ENCODE measurements at places on chromosomes 11 and 22.

- DNase-seq: no peak
These were observed 113.8 kb upstream of the SORL1-AS1 start for GRCh38 chr11:121566279-121567168.

GRCh38 chr11:114232400-114233059 is 63.7 kb upstream of the NNMT start:
- DNase-seq: no peak

GRCh38 chr11:4830346-4830745 is 9.2 kb downstream of the OR51F2 start:
- DNase-seq: no peak

DNA sequence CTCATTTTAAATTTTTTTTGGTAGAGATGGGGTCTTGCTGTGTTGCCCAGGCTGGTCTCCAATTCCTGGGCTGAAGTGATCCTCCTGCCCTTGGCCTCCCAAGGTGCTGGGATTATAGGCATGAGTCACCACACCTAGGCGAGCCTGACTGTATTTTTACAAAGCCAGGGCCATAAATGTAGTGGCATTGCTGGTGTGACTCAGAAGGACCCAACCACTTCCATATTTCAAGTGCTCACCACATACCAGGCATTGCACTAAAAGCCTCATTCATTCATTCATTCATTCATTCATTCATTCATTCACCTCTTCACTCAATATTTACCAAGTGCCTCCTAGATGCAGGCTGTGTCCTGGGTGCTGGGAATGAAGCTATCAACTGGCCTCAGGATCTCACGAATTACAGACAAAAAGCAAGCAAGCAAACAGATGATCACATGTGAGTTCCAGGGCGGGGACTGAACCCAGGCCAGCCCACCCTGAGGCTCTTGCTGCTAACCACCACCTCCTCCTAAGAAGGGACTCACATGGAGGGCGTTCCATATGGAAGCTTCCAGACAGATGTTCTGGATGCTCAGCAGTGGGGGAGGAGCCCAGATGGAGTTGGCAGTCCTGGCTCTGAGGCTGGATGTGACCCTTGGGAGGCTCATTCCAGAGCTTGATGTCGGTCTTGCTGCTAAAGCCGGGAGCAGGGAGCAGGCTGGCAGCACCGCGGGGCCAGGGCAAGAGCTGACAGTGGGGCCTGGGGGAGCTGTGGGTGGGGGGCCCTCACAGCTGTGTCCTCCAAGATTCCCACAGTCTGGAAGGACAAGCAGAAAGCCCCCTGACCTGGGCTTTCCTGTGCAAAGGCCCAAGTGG is 158.8 kb downstream of the CTTN start:
- no peak for DNase-seq

DNA sequence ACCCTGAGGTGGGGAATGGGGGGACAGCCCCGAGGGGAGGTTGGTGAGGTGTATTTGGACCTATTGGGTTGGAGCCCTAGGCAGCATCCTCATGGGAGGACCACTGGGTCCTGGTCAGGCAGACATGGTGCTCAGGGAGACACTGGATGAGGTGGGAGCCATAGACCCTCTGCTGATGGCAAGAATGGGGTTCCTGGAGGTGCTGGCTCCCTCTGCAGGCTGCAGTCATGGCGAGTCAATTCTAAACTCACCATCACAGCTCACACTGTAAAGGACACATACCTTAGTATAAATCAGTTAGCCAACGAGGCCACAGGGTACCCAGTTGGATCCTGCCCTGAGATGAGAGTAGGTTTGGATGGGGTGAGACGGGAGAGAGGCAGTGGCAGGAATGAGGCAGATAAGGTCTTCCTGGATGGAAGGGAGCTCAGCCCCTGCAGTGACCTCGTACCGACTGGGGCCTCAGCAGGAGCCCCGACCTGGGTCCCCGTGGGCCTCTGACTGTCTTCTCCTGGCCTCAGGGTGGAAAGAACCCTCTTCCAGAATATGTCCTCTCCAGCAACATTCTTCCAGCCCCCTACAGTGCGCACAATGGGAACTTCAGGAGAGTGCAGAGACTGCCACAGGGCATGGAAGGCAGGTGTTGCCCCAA is 1.7 kb upstream of the GAB4 start:
- DNase-seq: no peak

GRCh38 chr22:39197578-39197977 is 45.1 kb upstream of the CBX7 start:
- no peak for DNase-seq

DNA sequence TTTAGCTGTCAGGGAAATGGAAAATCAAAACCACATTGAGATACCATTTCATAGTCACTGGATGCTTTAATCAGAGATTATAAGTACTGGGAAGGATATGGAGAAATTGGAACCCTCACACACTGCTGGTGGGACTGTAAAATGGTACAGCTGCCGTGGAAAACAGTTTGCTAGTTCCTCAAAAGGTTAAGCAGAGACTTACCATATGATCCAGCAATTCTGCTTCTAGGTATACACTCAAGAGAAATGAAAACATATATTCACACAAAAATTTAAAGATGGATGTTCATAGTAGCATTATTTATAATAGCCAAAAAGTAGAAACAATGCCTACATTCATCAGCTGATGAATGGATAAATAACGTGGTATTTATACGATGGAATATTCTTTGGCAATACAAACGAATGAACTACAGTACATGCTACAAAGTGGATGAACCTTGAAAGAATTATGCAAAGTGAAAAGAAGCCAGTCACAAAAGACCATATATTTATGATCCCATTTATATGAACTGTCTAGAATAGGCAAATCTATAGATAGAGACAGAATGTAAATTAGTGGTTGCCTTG is 23.0 kb downstream of the RNF121 start:
- no peak for DNase-seq

DNA sequence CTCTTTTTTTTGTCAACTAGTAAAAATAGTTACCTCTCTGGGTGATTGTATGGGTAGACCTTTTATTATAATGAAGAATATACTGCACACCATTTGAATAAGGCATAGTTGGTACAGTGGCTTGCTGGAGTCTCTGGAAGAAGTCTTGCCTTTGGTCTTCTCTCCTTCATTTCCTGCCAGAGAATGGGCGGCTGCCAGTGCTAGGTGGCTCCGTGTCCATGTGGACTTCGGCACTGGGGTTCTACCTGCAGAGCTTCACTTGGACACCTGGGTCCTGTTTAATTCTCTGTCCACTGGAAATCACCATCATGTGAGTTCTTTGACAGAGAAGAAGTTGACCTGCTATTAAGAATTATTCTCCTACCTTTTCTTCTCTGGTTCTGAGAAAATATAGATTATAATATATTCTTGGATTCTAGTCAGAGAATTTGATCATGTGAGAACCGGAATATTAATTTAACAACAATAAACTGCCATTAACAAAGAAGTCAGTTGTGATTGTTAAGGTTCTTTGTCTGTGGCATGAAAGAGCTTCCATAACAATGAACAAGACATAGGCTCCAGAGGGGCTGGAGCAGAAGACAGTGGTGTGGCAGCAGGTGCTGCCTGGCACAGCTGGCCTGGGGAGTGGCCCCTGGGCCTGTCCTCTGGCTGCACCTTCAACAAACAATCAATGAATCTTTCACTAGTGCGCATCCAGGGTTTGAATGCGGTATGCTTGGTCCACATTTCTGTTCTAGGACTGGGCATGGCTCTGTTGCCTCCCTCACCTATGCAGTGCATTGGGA is 77.5 kb downstream of the PPFIBP2 start:
- no peak for DNase-seq

- DNase-seq: no peak
These were observed 41.5 kb downstream of the SHANK2 start for GRCh38 chr11:71210861-71211260.

GRCh38 chr11:125286486-125286885 is 121.9 kb downstream of the PKNOX2 start:
- no peak for DNase-seq

GRCh38 chr11:47259232-47259977 is 1.6 kb downstream of the NR1H3 start:
- no peak for DNase-seq

DNA sequence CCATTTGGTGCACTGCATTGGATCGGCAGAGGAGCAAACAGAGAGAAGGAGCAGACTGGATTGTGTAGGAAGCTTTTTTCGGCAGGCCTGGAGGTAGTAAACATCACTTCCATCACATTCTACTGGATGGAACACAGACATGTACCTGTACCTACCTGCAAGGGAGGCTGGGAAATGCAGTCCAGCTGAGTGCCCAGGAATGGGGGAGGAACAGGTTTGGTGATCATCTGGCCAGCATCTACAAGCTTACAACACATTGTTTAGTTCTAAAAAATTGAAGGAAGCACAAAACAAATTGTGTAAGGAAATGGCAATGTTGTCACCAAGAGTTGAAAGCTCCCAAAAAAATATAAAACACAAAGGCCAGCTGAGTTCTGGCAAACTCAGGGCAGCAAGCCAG is 19.1 kb downstream of the SMIM38 start:
- DNase-seq: no peak

GRCh38 chr11:116335078-116335477 is 437.7 kb downstream of the BUD13 start:
- no peak for DNase-seq

DNA sequence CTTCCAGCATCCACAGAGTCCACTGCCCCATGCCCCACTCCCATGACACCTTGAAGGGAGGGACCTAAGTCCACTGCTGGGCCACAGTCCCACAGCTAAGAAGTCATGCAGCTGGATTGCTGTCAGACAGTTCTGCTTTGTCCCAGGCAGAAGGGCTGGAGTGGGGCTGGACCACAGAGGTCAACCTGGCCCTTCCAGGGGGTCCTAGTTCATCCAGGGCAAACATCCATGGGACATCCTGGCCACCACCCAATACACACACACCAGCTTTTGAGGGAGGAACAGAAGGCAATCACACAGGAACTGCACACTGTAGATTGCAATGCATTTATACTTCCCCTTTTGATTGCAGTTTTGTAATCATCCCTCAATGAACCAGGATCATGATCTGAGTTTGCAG is 11.3 kb upstream of the APOL4 start:
- DNase-seq: no peak

- DNase-seq: no peak
These were observed 18.7 kb upstream of the BDNF start for GRCh38 chr11:27718863-27719545.

DNA sequence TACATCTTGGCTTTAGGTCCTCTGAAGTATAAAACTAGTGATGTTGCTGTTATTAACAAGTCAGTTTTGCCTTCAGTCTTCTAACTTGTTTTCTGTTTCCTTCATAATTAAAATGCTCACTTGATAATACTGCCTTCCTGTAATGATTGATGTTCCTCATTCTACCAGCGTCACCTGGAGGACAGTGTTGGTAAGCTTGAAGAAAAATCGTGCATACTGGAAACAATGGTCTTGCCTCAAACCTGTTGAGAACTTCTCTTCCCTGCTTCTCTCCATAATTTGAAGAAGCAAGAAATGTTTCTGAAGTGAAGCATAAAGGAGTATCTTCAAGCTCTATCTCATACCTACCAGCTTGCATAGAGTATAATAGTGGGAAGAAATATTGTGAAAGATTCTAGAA is 3.0 kb downstream of the YWHAH start:
- DNase-seq: no peak

GRCh38 chr11:13333456-13333957 is 55.9 kb downstream of the BMAL1 start:
- no peak for DNase-seq

DNA sequence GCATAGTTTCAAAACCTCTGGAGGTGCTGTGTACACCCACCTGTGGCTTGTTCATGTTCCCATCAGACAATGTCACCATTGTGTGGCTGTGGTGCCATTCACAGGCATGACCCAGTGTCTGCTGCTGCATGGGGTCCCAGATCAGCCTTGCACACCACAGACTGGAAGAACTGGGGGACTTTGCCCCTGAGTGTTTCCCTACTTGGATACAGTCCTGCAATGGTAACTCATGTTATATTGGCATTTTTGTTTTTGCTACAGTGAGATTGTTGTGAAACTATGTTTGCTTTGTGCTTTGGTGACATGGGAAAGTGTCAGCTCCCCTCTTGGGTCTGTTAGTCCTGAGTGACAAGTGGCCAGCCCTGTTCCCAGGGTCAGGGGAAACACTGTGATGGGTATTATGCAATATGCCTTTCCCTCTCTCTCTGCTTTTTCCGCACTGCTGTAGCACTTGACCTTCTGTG is 108.8 kb downstream of the NAV2 start:
- no peak for DNase-seq

DNA sequence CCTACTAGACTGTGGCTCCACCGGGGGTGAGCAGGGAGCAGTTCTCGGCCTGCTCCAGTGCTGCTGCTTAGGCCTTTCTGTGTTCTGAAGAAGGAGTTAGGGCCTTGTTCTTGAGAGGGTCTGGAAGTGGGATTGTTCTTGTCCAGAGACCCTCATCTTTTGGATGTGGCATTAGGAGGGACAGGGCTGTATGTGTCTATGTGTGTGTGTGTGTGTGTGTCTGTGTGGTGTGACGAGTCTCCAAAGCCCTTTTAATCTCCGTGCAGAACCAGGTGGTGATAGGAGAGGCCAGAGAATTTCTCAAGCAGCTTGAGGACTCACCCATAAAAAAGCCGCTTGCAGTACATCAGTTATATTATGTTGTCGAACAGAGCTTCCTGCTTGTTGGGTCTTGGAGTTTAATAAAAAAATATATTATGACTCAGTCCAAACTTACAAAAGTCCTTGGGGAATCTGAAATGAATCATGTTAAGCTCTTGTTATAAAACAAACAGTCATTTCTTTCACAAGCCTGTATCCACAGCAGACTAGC is 196.5 kb downstream of the TENM4 start:
- DNase-seq: no peak

DNA sequence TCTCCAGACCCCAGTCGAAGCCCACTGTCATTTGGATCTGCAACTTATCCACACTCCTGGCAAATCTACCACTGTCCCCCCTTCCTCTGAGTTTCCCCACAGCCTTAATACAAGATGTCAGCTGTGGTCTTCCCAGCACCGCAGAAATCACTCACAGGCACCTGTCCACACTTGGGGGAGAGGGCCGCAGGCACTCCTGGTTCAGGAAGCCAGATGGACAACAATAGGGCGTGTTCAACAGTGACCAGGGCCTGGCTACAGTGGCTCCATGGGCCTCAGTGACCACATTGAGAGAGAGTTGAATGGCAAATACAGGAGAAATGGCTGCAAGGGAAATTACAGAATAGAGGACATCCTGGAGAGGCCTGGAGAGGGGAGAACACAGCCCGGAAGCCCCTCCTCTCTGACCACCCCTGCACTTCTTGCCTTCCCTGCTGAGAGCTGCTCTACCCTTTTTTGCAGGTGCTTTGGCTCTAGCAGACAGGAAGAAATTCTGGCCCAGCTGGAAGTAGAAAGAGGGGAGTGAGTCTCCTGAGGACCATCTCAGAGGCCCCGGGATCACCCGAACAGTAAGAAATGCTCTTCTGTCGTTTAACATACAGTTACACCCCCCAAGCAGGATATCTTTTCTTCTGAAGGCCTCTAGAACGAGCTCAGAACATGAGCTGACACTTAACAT is 164.6 kb downstream of the FEZ1 start:
- no peak for DNase-seq

DNA sequence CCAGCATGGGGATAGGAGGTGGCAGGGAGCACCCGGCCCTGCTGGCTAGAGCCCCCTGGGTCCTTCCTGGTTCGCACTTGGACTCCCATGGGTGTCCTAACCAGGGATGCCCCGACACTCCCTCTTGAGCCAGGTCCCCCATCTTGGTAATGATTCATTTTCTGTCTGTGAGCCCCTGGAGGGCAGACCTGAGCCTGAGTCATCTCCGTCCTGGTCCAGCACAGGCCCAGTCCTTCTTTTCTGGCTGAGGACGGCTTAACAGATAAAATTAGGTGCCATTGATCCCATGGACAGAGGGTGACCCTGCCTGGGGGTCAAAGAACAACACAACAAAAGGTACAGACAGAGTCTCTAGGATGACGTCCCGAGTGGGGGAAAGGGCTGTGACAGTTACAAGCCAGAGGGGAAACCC is 3.5 kb downstream of the RHOD start:
- DNase-seq: no peak

Data from stimulated activated CD8-positive, alpha-beta memory T cell treated with anti-CD3 and anti-CD28 coated beads, Interleukin-2, amount 100 ng/mL, for 48 hours (primary cell).